ENCODE measurements at places on chromosomes 2 and 18. TPM values are rescaled to one million over a fixed set of nuclear protein-coding genes. Genes with fewer than 3 reads are reported as not detected.

DNA sequence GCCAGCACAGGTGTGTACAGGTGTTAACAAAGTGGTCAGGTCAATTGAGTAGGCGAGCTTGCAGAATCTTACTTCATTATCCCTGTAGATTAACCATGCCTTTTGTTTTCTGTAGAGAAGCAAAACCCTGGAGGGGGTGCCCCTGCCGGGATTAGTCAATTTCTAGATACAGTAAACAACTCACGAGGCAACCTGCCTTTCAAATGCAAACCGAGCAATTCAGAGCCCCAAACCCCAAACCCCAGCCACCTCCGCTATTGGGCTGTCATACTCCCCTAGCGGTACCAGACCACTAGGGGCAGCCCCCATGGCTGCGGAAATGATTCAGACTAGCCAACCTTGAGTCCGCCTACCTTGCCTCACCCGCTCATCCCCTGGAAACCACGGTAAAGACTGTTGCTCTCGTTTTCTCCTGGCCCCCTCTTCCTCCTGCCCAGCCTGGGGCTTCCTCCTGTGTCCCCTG, 61.4 kb upstream of the KIF5C start:
- no peak overlapping the region for H3K4me3 ChIP-seq
- H3K36me3 ChIP-seq, result no peaks in the 10 kb centered on the region
- peaks cover 20% of the 10 kb centered on the region for H3K4me1 ChIP-seq
- peak; percentile 41 for DNase-seq
- peak overlapping the region; percentile 8 for H3K27ac ChIP-seq

- no peak overlapping the region for H3K4me3 ChIP-seq
- no peaks in the 10 kb centered on the region for H3K36me3 ChIP-seq
- no peak for DNase-seq
Observed at GRCh38 chr2:164114937-164115336, 379.1 kb upstream of the FIGN start.

- no peaks in the 10 kb centered on the region for H3K27me3 ChIP-seq
- peak overlapping the region; percentile 96 for H3K27ac ChIP-seq
- H3K4me3 ChIP-seq, result no peak overlapping the region
- no peak for DNase-seq
Observed at GRCh38 chr18:69890558-69890957, 57.1 kb downstream of the CD226 start.

GRCh38 chr2:137179542-137179941, 414.2 kb downstream of the THSD7B start:
- peaks cover 4% of the 10 kb centered on the region for H3K4me1 ChIP-seq
- H3K27me3 ChIP-seq, result no peaks in the 10 kb centered on the region
- no peaks in the 10 kb centered on the region for H3K36me3 ChIP-seq
- no peak overlapping the region for H3K4me3 ChIP-seq
- no peak for DNase-seq
- no peak overlapping the region for H3K27ac ChIP-seq

DNA sequence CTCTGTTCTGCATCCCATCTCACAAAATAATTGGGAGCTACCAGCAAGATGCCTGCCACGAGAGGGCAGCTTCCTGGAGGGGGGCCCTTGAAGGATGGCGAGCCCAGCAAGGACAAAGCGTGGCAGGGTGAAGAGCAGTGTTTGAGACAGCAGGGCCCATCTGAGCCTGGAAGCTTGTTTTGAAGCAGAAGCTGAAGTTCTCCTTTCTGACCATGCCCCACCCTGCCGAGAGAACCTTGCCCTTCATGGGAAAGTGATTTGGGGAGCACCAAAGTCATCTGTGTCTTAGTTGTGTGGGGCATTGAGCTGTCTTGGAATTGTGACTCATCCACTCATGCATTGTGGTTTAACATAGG, 216.3 kb downstream of the BCL11A start:
- no peak overlapping the region for H3K4me3 ChIP-seq
- no peaks in the 10 kb centered on the region for H3K27me3 ChIP-seq
- no peak for DNase-seq
- H3K36me3 ChIP-seq, result no peaks in the 10 kb centered on the region

DNA sequence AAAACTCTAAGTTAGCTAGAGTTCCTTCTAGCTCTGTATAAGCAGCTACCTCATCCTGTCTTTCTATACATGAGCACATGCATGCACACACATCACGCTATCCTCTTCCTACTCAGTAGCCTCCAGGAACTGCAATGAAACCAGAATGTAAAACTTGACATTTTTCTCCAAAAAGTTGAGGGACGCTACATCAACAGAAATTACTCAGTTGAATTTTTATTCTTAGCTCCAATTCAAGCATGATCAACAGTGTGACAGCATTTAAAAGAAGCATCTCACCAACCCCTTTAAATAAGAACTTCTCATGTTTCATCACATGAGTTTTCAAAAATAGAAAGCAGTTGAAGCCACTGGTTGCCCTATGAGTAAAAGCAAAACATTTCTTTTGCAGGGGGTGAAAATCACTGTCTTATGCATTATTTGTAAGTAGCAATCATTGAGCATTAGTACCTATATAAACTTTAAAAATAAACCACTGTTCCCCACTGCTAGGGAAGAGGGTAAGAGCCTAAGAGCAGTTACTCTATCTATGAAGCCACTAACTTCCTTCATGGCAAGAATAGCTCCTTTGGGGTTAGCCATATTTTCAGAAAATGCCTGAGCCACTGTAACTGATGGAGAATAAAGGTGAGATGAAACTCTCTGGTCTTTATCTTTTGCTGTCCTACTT, 77.9 kb upstream of the ARL5A start:
- DNase-seq, result no peak
- H3K27me3 ChIP-seq, result peaks cover 6% of the 10 kb centered on the region
- H3K36me3 ChIP-seq, result no peaks in the 10 kb centered on the region
- peaks cover 7% of the 10 kb centered on the region for H3K4me1 ChIP-seq
- H3K27ac ChIP-seq, result no peak overlapping the region
- no peak overlapping the region for H3K4me3 ChIP-seq

- H3K36me3 ChIP-seq, result no peaks in the 10 kb centered on the region
- no peak overlapping the region for H3K4me3 ChIP-seq
- H3K4me1 ChIP-seq, result peaks cover 3% of the 10 kb centered on the region
- H3K27me3 ChIP-seq, result no peaks in the 10 kb centered on the region
- H3K27ac ChIP-seq, result no peak overlapping the region
Observed at GRCh38 chr2:204738721-204739120, 193.4 kb downstream of the PARD3B start.

DNA sequence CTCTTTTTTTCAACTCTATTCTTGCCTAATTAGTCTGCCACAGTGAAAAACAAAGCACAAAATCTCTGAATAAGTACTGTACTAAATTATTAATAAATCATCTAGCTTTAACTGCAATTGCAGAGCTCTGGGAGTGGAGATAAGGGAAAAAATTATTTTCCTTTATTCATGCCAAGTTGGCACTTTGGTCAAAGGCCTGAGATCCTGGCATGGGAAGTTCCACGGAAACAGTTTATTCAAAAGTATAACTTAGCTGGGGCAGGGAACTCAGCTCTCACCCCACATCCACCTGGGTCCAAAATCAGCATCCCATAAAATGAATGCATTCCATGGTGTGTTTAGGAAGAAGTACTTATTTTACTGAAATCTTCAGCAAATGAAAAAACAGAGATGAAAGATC, 185.2 kb upstream of the APCDD1 start:
- H3K4me1 ChIP-seq, result no peaks in the 10 kb centered on the region
- no peak for DNase-seq
- no peaks in the 10 kb centered on the region for H3K27me3 ChIP-seq
- H3K36me3 ChIP-seq, result no peaks in the 10 kb centered on the region

DNA sequence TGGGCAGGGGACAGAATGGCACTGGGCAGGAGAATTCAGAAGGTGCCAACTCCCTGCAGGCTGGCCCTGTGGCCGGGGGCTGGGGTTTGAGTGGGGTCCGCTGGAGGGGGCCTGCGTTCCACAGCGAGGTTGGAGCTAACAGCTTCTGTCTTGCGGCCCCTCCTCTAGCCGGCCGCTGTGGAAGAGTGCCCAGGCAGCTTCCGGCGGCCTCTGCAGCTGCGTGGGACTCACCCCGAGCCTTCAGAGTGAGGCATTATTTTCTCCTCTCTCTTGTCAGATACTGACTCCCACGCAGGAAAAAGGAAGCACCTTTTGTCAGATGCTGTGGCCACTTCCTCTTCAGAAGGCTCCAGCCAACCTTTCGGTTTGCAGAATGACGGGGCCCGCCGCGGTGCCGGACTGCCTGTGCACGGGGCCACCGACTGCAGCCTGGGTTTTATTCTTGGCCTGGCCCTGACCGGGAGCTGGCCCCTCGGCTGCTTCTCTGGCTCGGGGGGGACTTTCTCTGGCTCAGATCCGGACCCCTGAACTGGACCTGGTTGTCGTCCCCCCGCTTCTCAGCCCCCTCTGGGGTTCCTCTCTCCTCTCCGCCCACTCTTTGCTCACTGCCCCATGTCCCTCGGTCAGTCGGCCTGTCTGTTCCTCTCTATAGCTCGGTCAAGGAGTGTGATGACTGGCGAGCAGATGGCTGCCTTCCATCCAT, 40.1 kb downstream of the ARHGAP25 start:
- no peaks in the 10 kb centered on the region for H3K27me3 ChIP-seq
- peak overlapping the region; percentile 86 for H3K27ac ChIP-seq
- peak; percentile 52 for DNase-seq
- H3K4me1 ChIP-seq, result peaks cover 83% of the 10 kb centered on the region

GRCh38 chr2:223007531-223007930, 44.5 kb upstream of the KCNE4 start:
- no peak overlapping the region for H3K27ac ChIP-seq
- no peak for DNase-seq
- H3K4me3 ChIP-seq, result no peak overlapping the region

The PROM2 gene
- total RNA-seq, result 0.59 TPM

The CCDC102B gene
- 1.2 TPM for total RNA-seq

The INO80C gene
- 34.9 TPM for total RNA-seq

The ERICH2 gene
- total RNA-seq, result not detected

Measured in activated T-helper 2 cell treated with anti-CD3 and anti-CD28 coated beads, Interferon-gamma antibody, Interleukin-2, Interleukin-4, amounts not matched to agents 10 μg/mL and 5 μg/mL and 100 μg/mL, durations not matched to agents 14 hours and 24 hours and 36 hours (primary cell).